ENCODE measurements at places on chromosomes 2 and 18. TPM values are rescaled to one million over a fixed set of nuclear protein-coding genes. Genes with fewer than 3 reads are reported as not detected.

GRCh38 chr2:182559623-182560022, 132.8 kb upstream of the PDE1A start:
- DNase-seq = no peak

Gene IL18RAP
- 37.1 TPM for total RNA-seq

- no peak for DNase-seq
Measured at GRCh38 chr2:212176151-212176550, 362.5 kb downstream of the ERBB4 start.

DNA sequence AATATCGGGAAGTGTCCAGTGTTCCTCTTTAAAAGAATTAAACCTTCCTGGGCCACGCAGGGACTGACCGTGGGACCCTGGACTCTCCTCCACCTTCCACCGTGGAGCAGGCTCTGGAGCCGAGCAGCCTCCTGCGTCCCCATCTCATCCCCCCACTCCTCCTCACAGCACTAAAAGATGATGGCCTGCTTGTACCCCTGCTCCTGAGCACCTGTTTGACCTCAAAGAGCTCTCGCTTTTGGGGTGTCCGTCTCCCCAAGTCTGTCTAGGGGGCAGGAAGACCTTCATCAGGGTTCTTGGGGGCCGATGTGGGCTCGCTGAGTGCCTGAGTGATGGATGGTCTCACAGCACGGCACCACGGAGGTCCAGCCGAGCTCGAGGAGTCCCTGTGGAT, 1.2 kb upstream of the SDC1 start:
- DNase-seq = no peak

DNA sequence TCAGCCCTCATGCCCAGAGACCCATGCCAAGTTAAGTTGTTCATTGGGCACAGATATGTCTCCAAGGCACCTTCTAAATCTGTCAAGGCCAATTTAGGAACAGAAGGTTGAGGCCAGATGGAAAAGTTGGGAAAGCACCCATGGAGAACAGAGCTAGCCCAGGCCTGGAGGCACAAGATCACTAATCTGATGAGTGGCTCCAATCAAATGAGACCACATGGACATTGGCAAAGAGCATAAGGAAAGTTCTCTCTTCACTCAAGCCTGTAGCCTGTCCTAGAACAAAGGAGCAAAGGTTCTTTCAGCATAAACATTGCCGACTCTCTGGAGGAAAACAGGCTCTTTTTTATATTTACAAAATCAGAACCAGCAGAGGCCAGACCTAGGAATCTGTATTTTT, 154.8 kb downstream of the RNF152 start:
- DNase-seq = no peak
